NCI-H1092 treated with DMSO at 0.1 percent for 48 hours (cell line): ENCODE measurements at places on chromosomes 16 and 17.

DNA sequence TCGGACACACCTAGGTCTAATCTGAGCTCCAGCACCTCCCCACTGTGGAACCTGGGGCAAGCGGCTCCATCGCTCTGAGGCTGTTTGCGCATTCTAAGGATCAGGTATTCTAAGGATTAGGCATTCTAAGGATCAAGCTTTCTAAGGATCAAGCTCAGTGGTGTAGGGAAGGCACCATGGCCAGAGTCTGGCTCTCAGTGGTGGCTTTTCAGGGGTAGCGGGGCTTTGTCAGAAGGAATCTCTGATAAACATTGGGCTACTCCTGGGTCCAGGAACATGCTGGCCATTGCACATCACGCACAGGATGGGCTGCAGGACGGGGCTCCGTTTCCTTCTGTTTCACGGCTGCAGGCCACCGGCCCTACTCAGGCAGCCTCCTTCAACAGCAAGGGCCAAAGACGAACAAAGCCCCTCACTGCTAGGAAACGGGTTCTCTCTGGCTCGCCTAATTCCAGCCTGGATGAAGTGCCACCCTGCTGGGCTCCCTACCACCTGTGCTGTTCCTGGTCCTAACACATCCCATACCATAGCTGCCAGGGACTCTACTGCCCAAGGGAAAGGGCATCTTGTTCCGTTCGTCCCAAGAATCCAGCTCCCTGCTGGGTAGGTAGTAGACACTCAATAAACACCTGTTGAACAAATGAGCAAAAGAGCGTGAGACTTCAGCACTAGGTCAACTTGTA is 5.5 kb downstream of the C1QTNF1 start:
- no peak for DNase-seq

DNA sequence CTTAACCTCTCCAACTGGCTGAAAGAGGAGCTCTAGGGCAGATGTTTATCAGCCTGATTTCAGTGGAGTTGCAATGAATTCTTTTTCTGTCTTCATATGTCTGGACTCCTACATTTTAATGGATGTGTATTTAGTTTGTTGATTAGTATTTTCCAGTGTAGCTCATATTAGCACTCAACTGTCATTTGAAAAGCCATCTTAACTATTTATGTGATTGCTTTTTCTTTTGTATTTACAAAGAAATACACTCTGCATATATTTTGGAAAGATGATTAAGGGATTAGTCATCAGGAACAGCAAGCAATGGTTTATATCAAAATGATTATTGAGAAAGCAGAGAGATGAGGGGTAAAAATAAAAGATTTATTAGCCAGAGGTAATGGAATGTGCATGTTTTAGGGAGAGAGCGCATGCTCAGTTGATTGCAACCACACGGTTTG is 71.1 kb downstream of the WWOX start:
- DNase-seq = no peak

DNA sequence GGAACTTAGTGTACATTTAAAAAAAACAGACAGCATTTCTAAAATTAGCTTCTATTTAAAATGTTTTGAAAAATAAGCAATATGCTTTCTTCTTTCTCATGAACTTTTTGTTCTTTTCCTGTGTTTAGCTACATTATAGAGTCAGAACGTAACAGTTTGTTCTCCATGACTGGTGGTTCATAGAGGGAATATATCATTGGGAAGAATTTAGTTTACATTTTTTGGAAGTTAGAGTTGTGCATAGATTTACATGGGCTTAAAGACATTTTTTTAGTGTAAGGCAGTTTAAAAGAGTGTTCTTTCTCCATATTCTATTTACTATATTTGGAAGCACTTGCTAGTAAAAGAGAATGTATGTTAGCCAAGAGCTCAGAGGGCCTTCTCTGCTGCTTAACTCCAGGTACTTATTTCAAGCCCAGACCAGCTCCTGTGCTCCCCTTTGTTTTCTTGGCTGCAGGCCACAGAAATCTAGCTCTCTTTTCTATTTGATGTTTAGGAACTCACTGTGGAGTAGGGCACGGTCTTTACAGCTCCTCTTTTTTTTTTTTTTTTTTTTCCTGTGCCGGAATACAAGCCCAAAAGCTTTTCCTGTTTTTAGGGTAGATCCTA is 20.2 kb downstream of the AP2B1 start:
- no peak for DNase-seq

DNA sequence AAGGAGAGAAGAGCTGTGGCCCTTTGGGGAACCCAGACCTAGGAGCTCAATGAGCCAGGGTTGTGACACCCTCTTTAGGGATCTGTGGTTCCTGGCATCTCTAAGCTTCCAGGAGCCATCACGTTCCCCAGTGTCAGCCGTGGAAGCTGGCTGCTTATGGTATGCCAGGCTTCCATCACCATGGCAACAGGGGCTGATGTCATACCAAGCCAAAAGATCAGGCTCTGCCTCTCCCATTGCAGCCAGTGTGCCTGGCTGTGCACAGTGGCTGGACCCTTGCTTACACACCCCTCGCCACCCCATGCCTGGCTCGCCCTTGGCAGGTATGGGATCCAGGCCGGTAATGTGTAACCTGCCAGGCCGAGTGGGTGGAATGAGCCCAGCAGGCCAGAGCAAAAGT is 91.1 kb downstream of the SSH2 start:
- DNase-seq = no peak

- peak; percentile 87 for DNase-seq
Measured at GRCh38 chr16:51734220-51734619, 583.1 kb upstream of the SALL1 start.

GRCh38 chr17:40108970-40109824 is 8.8 kb upstream of the NR1D1 start:
- no peak for DNase-seq

- peak; percentile 40 for DNase-seq
Measured at GRCh38 chr17:44556166-44556831, 985 bp upstream of the FZD2 start.

DNA sequence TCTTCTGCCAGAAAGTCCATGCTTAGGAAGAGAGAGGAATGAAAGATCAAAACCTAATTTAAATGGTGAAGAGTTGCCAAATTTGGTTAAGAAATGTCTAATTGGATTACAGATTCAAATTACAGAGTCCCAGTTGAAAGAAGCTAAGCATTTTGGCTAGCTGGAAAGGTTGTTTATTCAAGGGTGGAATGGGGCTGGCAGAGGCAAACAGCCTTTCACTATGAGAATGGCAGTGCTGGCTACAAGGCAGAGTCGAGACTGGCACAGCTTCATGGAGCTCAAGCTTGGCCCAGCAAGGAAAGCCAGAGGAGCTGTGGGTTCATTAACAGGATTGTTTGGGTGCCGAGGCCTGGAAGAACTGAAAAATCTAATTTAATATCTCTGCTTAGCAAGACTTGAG is 13.6 kb downstream of the MAP3K3 start:
- no peak for DNase-seq

DNA sequence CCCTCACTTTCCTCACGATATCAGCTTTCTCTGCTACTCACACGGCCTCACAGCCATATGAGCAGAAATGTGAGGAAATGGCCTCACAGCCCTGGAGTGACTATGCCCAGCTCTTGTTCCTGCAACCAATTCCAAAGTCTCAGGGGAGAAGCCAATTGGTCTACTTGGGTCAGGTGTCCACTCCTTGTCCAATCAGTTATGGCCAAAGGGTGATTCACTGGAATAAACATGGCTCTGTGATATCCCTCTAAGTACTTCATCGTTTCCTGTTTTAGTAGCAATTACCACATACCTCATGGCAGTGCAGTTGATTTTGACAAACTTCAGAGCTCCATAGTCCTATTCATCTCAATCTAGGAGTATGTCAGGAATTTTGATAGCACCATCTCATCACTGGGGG is 195.4 kb downstream of the KATNIP start:
- no peak for DNase-seq

- peak; percentile 50 for DNase-seq
Measured at GRCh38 chr17:77208217-77208808, 67.5 kb downstream of the SEC14L1 start.

- DNase-seq = no peak
Measured at GRCh38 chr17:17055286-17056155, 13.3 kb downstream of the MPRIP start.
